ENCODE measurements at places on chromosomes 5 and 9.

GRCh38 chr9:71895117-71895516, 15.9 kb downstream of the ABHD17B start:
- no peak for DNase-seq

GRCh38 chr5:171221916-171222315, 87.1 kb upstream of the TLX3 start:
- no peak for DNase-seq

GRCh38 chr5:95449460-95449859, 58.3 kb downstream of the FAM81B start:
- no peak for DNase-seq

DNA sequence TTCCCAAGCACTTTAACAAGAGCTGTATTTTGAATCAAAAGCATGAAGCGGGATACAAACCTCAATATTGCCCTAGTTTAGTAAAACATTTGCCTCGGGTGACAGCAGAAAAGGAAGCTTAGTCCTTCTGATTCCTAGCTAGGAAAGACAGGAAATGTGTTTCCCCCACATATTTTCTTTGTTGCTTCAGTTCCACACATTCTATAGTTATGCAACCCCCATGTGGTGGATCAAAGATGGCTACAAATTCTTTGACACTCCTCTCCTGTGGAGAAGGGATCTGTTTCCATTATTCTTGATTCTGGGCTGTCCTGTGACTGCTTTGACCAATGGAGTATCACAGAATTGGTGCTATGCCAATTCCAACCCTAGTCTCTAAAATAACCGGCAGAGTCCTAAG, 89.1 kb upstream of the SLC30A5 start:
- DNase-seq, result no peak

- DNase-seq, result no peak
These were observed 11.8 kb downstream of the ELL2 start for GRCh38 chr5:95949810-95950209.

- no peak for DNase-seq
These were observed 26.1 kb upstream of the IFNK start for GRCh38 chr9:27497883-27498417.

- DNase-seq, result no peak
These were observed 178.3 kb downstream of the CAVIN4 start for GRCh38 chr9:100756217-100756616.

DNA sequence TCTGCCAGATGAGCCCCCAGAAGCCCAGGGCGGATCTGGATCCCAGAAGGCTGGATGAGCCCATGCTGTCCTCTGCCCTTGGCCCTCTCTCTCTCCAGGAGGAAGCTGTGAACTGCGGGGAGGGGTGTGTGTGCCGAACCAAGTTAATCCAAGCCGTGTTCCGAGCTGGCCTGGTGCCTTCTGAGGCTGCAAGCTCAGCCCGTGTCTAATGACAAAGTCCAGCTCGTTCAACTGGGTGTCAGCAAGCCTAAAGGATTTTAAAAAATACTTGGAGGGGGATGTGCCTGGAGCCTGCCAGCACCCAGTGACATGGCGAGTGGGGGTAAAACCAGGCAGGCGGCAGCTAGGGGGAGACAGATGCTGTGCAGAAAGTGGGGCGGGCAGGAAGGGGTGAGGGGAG, 8.0 kb downstream of the STC2 start:
- no peak for DNase-seq

DNA sequence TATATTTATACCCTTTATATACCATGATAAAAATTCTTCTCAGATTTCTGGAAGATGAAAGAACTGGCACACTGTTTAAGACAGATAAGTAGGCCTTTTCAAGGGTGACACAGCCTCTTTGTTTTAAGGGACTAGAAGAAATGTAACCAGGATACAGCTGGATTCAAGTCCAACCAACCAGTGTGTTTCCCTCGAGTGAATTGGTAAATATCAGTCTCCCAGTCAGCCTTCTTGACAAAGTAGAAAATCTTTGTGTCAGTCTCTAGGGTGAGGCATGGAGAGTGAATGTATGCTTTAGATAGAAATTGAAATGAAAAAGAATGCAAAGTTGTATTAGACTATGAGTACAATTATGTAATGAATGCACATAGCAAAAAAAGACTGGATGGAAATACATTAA, 119.1 kb downstream of the ZDHHC21 start:
- DNase-seq, result no peak

DNA sequence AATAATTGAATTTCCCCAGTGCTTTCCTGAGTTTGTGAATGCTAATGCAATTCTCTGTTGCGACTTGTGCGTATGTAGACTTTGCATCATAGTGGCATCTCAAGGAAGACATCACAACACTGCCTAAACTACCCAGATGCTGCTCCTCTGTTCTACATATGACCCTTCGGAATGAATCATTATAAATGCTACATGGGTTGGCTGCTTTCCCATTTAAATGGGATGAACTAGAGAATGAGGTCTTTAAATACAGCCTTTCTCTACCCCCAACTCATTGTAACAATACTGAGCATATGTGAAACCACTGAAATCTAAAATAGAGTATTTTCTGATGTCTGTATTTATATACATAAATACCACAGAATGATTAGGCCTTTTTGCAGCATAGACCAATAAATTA, 136.6 kb upstream of the ICE1 start:
- no peak for DNase-seq

DNA sequence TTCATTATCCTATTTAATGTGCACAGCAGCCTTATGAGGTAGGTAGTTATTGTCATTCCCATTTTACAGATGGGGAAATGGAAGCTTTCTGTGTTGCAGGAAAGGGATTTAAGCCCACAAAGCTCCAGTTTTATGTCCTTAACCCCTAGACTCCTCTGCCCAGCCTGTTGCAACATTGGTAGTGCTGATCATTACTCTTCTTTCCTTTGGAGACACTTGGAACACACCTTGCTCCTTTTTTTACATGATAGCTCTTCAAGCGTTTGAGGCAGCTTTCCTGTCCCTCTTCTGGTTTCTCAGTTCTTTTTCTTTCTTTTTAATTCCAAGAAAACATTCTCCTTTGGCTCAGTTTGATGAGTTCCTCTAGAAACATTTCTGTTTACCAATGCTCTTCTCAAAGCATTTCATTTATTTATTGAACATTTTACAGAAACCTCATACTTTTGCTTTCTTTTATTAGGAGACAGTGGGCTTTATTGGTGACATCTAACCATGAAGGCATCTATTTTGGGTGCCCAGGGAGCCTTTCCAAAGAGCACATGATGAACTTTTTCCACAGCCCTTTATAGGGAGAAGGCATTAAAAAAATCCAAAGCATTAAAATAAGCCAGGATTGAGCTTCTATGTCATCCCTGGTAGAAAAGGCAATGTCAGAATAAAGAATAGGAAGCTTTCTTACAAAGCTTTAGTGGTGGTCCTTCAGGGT, 218.0 kb downstream of the TMEM38B start:
- no peak for DNase-seq

DNA sequence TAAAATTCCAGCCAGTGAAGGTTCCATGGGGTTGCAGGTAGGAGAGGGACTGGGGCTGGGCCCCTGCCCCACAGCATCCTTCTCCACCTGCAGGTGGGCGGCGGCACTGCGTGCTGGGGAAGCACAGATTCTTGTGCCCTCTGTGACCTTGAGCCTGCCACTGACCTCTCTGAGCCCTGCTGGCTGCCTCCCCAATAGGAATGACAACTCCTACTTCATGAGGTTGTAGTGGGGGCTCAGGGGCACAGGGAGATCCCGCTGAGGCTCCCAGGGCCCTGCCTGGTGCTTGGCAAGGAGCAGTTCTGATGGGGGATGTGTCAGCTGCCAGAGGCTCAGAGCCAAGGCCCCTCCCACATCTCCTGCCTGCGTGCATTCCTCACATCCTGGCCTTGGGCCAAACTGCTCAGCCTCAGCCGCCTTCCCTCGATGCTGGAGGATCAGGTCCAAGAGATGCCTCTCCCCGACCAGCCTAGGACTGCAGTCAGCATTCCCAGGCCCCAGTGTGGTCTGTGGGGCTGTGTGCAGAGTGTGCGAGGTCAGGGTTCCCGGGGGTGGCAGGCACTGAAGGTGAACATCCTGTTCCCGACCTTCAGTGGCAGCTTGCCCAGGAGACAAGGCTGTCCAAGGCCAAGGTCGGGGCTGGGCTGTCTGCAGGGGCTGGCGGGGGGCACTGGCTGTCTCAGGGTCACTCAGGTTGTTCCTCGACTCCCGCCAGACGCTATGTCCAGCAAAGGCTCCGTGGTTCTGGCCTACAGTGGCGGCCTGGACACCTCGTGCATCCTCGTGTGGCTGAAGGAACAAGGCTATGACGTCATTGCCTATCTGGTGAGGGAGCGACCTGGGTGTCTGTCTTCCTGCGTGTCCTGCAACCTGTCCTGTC, 7.0 kb downstream of the ASS1 start:
- peak; percentile 96 for DNase-seq

- DNase-seq, result no peak
These were observed 50.0 kb upstream of the SH3GL2 start for GRCh38 chr9:17528859-17529258.

DNA sequence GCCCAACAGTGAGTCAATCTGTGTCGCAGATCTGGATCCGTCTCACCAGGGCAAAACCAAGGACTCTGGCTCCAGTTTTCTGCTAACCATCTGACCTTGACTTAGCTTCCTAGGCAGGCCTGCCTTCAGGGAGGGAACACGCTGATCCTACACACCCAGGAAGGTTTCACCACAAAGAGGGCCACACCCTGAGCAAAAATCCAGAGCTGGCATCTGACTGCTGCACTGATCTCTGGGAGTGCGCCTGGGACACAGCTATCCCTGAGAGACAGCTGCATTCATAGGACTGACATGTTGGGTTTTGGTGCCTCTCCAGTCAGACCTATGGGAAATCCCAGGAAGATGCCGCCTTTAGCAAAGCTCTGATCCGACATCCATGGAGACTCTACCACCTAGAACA, 47.5 kb downstream of the CDK5RAP2 start:
- DNase-seq, result peak; percentile 29

- DNase-seq, result no peak
These were observed 567.9 kb upstream of the DAB2 start for GRCh38 chr5:39992617-39993202.

GRCh38 chr5:37272511-37272910, 23.3 kb upstream of the CPLANE1 start:
- DNase-seq, result peak; percentile 14

DNA sequence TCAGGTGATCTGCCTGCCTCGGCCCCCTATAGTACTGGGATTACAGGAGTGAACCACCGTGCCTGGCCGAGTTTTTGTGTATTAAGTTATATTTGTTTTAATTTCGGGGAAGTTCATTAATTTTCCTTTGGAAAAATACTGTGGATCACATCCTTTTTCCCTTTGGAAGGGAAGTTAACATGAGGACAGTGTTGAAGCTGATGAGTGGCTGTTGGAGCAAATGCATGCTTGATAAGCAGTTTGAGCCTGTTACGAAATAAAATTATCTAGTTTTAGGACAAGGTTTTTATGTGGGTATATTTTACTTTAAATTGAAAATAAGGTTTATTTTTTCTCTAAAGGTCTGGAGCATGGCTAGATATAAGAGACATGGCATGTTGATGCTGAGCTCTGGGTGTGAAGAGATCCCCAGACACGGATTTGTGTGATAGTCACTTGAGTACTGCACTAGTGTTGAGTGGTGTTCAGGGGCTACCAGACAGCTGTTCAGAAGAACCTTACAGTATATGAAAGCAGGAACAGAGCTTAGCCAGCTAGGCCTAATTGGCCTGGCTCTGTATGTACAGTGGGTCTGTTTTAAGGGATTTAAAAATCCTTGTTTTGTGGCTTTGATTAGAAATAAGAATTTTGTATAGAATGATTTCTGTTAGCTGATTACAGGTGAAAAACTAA, 17.4 kb downstream of the LMNB1 start:
- DNase-seq, result no peak

DNA sequence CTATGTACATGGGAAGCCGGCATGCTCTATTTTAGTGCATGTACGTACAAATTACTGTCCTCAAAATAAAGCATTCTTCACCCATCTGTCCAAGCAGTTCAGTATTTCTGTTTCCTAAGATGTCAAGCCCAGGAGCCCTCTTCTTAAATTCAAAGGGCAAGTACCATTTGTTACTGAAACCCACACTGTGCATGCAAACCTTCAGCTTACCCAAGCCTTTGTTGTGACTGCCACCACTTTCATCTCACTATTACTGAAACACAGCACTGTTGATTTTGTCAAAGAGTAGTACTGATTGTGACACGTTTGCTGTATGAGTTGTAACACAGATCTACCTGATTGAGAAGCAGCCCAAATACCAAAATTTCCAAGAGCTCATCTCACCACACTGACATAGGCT, 390.4 kb upstream of the IZUMO3 start:
- DNase-seq, result no peak

DNA sequence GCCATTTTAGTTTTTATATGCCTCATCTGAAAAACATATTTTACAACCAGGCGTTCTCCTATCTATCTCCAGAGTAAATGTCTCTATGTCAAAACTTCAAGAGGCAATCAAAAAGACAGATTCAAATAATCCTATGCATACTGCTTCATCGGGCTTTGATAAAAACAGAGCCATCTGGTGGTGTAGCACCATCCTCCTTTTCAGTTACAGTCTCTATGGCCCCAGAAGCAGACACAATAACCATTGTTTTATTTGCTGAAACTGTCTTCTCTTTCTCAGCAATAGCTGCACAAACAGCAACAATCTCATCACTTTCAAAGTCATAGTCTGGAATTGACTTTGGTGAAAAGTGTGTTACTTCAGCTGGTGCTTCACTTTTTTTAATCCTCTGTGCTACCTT, 36.3 kb downstream of the PTGER4 start:
- no peak for DNase-seq

DNA sequence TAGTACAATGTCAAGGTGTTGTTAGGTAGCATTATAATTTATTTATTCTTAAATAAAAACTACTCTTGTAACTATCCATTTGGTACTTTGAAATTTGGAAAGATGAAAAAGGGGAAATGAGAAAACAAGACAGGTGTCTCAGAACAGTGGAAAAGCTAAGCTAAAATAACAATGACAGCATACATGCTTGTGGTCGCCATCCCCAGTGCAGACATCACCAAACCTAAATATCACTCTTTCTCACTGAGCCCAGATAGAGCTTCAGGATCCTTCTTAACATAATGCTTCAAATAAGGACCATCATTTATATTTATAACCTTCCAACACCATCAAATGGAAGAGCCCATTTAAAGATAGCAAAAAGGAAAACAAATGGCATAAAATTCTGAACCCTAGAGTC, 434.4 kb upstream of the BRINP1 start:
- no peak for DNase-seq

DNA sequence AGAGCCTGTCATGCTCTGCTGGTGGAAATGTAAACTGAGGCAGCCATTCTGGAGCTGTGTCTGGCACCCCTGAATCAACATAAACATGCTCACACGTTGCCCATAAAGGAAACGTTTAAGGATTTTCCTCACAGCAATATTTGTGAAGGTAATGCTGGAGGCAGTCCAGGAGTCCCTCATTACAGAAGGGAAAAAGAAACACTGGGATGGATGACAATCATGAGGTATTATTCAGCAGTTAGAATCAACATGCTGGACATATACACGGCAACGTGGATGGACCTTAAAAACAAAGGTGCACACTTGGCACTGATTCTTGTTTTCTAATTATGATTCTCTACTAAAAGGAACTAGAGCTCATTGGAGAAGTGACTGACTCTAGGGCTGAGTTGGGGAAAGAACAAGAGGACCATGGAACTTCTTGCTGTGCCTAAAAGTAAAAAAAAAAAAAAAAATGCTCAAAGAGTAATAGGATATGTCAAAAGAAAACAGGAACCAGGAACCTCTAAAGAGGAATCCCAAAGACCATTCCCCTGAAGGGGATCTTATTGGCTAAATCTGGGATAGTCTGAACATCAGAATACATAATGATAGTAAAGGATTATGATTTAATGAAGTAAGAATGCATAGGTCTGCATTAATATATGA, 18.6 kb downstream of the B4GALT1 start:
- no peak for DNase-seq

Measured in hepatic stellate cell (primary cell).